ENCODE measurements at places on chromosomes 13 and 19. TPM values are rescaled to one million over a fixed set of nuclear protein-coding genes. Genes with fewer than 3 reads are reported as not detected.

DNA sequence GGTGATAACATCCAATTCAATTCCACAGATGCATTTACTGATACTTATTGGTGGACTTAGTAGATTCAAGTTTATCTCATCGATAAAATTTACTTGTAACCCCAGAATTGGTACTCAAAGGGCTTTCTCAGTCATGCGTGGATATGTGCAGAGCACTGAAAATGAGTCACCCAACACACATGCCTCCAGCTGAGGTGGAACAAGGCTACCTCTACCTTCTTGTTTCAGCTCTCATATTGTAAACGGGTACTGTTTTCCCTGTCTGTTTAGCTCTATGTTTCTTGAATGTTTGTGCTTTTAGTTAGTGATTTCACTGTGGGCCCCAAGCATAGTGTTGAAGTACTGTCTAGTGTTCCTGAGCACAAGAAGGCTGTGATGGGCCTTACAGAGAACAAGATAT lies 1.5 kb downstream of the LRRC63 start:
- H3K27me3 ChIP-seq, result peaks cover 16% of the 10 kb centered on the region
- no peaks in the 10 kb centered on the region for H3K4me1 ChIP-seq
- H3K4me3 ChIP-seq, result no peak overlapping the region
- H3K27ac ChIP-seq, result no peak overlapping the region
- DNase-seq, result no peak
- H3K36me3 ChIP-seq, result no peaks in the 10 kb centered on the region

DNA sequence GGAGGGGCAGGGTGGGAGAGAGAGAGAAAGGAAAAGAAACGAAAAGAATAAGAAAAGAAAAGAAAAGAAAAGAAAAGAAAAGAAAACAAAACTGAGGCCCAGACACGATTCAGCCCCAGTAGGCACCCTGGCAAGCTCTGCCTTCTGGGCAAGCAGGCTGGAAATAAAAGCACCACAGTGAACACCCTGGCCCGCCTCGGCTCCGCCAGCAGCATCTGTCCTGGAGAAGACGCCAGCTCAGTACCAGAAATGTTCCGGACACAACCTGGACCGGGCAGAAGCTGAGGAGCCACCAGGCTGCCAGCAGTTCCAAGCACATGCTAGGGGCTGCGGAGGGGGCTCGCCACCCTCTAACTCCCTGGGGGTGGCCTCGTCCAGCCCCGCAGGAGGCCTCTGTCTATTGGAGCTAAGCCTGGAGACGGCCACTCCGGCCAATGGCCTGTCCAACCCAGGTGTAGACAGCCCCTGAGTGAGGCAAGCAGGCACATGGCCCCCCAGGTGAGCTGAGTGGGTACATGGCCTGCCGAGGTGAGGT lies 11.4 kb upstream of the CPAMD8 start:
- DNase-seq, result no peak
- H3K4me3 ChIP-seq, result no peak overlapping the region
- no peaks in the 10 kb centered on the region for H3K27me3 ChIP-seq
- no peak overlapping the region for H3K27ac ChIP-seq
- H3K36me3 ChIP-seq, result no peaks in the 10 kb centered on the region

GRCh38 chr13:84352946-84353345 lies 470.7 kb upstream of the SLITRK1 start:
- no peaks in the 10 kb centered on the region for H3K36me3 ChIP-seq
- no peak overlapping the region for H3K27ac ChIP-seq
- no peak overlapping the region for H3K4me3 ChIP-seq
- no peaks in the 10 kb centered on the region for H3K27me3 ChIP-seq
- DNase-seq, result no peak

OR4F17 gene
- total RNA-seq, result not detected

LILRB4 gene
- not detected for total RNA-seq

Measured in IMR-90 (cell line).